NCI-H146 (cell line): ENCODE measurements at places on chromosomes 12 and 14.

DNA sequence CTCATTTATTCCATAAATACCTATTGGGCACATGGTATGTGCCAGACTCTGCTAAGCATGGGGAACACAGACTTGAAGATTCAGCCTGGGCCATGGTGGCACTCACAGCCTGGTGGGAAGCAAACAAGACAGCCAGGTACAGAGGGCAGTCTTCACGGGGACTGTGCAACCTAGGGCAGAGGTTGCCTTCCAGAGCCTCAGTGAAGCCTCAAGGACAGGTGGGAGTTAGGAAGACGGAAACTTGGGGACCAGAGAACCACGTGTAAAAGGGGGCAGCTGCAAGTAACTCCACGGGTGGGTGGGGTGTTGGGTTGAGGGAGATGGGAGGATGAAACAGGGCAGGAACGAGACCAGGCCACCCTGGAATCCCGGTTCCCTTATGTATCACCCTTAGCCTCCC is 980 bp upstream of the LTBR start:
- no peak for DNase-seq

- no peak for DNase-seq
Observed at GRCh38 chr14:39265806-39266524, 32.2 kb downstream of the MIA2 start.

DNA sequence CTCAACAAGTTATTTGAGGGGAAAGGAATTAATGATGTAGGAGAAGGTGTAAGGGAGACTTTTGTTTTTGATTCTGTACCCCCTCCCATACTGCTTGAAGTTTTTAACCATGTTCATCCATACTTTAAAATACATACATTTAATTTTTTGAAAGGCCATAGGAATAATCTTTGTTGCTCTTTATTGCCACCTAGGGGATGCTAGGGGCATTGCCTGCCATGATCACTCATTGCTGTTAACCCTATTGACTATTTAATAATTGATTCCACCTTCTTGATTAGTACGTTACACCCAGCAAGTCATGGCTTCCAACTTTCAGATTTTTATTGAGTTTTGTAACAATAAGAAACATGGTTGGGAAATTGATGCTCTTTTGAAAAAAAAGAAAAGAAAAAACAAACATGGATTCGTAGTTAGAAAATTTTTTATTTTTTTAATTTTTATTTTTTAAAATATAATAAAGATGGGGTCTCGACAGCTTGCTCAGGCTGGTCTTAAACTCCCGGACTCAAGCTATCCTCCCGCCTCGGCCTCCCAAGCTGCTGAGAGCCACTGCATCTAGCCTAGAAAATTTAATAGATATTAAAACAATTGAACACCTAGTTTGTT is 8.5 kb upstream of the PRKAB1 start:
- peak; percentile 47 for DNase-seq

- peak; percentile 78 for DNase-seq
Observed at GRCh38 chr12:106136263-106136662, 2.5 kb downstream of the NUAK1 start.
